ENCODE measurements at places on chromosomes 5 and 9.

DNA sequence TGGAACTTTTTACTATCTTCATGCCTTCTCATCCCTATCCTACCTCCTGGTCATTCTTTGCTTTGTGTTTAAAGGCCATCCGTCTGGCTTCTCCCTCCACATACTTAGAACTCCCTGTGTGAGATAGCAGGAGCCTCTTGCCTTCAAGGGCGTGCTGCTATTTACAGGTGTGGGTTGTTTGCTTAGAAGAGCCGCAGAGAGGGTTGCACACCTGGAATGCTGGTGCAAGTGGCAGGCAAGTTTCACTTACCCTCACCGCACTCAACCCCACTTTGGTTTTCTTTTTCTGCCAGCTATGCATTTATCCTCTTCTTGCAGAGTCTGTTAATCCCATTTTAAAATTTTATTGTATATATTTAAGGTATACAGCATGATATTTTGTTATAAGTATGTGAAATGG lies 12.6 kb downstream of the SKP2 start:
- DNase-seq = no peak

DNA sequence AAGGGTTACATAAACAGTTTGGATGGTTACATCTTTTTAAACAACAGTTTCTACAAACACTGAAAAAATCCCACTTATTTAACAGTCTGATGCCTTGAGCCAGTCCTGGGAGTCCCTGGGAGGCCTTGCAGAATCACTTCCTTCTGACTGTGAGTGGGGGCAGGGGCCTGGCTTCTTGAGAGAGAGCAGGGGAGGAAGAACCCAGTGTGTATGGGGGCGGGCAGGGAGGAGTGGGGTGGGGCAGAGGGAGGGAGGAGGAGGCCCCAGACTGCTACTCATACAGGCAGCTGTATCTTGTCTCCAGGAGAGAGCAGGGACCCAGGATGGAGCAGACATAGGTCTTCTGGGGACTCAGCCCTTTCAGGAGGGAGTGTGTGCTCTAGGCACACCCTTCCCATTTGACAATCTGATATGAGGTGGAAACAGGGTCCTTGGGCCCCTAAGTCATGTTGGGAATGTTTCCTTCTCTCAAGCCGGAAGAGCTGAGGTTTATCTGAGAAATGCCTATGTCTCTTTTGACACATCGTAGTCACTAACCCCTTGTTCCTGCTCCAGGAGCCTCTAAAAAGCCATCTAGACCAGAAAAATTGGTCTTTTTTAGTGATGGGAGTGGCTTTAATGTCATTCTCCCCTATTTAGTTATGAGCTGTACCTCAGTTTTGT lies 52.8 kb downstream of the IRF1 start:
- no peak for DNase-seq

DNA sequence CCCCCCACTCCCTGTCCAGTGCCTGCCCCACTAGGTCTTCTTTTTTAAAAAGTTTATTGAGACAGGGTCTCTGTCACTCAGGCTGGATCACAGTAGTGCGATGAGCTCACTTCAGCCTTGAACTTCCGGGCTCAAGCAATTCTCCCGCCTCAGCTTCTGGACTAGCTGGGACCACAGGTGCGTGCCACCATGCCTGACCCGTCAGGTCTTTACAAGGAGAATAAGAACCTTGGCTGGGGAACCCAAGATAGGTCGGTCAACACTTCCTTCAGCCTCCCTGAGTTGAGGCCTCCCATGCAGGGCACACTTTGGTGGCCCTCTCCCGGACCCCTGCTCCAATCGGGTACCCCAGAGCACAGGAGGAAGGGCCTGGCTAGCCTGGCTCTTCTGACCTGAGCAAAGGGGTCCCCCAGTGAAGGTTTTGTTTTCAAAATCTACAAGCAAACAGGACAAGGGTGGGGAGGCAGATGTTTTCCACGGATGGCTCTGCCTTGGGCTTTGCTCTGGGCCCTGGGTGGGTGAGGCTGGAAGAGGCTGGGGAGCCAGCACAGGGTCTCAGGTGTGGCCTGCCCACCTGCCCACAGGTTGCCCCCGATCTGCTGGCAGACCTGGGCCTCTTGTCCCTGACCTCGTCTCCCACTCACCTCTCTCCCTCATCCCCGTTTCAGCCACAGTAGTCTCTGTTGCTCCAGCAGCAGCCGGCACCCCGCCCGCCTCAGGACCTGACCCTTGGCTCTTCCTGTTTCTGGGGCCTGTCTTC lies 108.7 kb upstream of the PHYKPL start:
- no peak for DNase-seq

- no peak for DNase-seq
These were observed 176.5 kb downstream of the ARL15 start for GRCh38 chr5:54133917-54134316.

DNA sequence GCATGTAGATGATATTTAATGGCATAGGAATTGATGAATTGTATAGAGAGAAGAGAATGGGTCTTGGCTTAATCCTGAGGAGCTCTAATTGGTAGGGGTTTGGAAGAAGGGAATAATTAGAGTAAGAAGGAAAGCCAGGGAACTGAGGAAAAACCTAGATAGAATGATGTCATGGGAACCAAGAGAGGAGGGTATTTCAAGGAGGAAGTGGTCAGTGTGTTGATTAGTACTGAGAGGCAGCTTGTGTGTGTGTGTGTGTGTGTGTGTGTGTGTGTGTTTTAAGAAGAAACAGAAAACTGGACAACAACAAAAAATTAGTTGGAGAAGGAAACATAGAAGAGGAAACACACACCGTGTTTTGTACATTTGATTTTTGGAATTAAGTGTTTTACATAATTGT lies 42.8 kb downstream of the MAST4 start:
- DNase-seq = no peak
